ENCODE measurements at places on chromosomes 7 and 10. TPM values are rescaled to one million over a fixed set of nuclear protein-coding genes. Genes with fewer than 3 reads are reported as not detected.
A peak's percentile ranks its signal among the peaks of the same experiment; 100 is the strongest.

DNA sequence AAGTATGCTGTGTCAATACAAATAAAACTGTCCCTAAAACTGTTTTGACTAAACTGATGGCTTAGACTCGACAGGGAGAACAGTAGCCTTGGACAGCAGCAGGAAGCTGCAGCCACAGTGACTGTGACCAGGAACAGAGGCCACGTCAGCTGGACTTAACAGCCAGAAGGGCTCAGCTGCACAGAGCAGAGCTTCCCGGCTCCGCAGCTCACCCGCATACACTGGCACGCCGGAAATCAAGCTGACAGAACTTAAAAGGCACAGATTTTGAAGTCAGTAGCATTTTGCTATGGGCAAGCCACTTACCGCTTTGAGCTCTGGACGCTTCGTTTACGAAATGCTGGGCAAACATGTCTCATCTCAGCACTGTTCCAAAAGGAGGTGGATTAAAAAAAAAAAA lies 769.7 kb upstream of the AUTS2 start:
- DNase-seq, result no peak

GRCh38 chr7:128236924-128237586 lies 4.0 kb upstream of the LEP start:
- no peak for DNase-seq

DNA sequence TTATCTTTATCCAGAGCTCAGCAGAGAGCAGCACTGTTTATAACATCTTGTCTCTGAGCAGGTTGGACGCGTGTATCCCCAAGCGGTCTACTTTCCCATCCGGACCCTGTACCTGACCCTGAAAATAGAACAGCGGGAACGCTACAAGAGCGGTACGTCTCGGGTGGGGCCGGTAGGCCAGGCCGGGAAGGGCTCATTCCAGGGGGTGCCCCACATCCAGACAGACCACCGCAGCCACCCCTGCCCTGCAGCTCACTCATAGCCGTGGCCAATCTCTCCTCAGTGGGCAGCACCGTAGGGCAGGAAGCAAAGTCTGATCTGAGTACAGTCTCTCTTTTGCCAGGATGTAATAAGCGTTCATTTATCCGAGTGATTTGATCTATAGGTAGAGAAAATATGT lies 113.7 kb downstream of the TRRAP start:
- DNase-seq, result no peak

GRCh38 chr7:2487586-2488271 lies 11.5 kb upstream of the GRIFIN start:
- DNase-seq, result peak; percentile 90

The VSTM2A gene
- polyA plus RNA-seq, result 0.23 TPM

Data from muscle of arm (tissue), 14 donors.